Activated T-cell treated with anti-CD3 and anti-CD28 coated beads, Interleukin-2, amount 50 U/mL, for 1 hour (primary cell): ENCODE measurements at places on chromosomes 2 and 18.

- DNase-seq: no peak
Measured at GRCh38 chr2:105904938-105905337, 160.2 kb downstream of the NCK2 start.

DNA sequence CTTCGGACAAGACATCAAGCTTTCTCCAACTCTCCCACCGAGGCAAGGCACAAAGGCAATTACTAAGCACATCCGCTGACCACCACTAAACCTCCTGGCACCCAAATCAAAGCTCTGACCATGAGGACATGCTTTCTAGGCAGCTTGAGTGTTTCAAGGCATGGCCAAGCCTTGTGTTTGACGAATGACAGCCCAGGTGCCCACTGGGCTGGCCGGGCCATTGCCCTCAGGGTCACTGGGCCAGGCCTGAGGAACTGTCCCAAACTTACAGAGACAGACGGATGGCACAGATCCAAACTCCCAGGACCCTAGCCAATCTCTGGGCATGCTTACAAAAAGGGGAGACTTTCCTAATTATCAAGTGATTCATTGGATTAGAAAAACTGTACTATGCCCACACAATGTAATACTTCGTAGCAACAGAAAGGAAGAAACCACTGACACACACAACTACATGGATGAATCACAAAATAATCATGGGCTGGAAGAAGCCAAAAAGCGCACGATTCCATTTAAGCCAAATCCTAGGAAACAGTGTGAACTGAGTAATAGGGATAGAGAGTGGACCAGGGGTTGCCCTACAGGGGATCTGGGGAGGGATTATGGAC lies 20.2 kb downstream of the CRACDL start:
- no peak for DNase-seq

GRCh38 chr2:217941886-217942728 lies 60.7 kb downstream of the TNS1 start:
- no peak for DNase-seq

- no peak for DNase-seq
Measured at GRCh38 chr2:217628061-217628460, 374.7 kb downstream of the TNS1 start.

DNA sequence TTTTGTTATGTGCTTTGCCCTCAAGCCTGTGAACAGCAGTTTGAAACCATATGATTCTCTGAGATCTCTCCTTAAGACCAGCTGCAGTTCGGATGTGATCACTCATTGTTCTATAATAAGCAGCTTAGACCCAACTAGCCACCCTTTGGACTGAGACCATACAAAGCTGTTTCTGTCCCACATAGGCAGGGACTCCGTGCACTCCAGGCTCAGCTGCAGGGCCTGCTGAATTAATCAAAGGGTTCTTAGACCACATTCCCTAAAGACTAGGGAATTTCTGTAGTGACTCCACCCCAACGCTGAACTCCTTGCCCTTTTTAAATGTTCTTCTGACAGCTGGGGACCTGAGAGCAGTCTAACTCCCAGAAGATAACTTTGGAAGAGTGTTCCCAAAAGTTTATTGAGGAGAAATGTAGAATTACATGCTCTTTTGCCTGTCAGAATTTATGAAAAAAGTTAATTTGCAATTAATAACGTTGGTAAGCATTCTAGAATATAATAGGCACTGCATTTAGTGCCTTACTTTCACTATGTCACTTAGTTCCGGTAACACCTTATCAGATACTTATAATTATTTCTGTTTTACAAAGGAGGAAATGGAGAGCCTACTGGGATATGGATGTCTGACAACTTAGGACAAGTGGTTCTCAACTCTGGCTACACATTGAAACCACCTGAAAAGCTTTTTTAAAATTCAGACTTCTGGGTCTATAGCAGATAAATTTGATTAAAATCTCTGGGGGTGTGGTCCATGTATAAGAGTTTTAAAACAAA lies 42.3 kb downstream of the GULP1 start:
- no peak for DNase-seq

DNA sequence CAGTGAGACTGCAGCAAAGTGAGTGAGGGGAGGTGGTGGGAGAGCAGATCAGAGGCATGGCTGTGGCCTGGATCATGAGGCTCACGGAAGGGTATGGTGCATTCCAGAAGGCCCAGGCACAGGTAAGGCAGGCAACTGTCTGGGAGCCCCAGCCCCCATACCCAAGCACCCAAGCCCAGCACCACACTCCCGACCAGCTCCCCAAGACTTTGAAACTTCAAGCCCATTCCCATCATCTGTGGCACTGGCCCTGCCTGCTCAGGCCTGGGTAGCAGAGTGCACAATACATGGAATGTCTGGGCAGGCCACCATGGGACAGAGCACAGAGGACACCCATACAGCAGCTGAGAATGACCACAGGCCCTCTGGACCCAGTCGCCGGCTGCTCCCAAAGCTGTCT lies 202.6 kb upstream of the ARL4C start:
- no peak for DNase-seq
